ENCODE measurements at places on chromosomes 2 and 18.

GRCh38 chr2:20196657-20197161 lies 28.2 kb downstream of the SDC1 start:
- DNase-seq, result no peak

DNA sequence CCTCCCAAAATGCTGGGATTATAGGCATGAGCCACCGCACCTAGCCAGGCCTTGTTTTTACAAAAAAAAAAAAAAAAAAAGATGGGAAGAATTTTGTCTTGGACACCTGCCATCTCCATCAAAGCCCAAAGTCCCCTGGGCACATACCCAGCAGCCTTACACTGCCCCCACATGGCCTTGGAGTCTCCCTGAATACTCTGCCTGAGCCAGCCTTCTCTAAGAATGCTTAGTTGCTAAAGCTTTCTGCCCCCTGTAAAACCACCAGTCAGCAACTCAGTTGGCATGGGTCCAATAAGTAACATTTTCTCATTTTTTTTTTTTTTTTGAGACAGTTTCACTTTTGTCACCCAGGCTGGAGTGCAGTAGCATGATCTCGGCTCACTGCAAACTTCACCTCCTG lies 40.6 kb downstream of the SPC25 start:
- no peak for DNase-seq

GRCh38 chr2:181235683-181236459 lies 221.3 kb upstream of the ITGA4 start:
- DNase-seq, result no peak

- DNase-seq, result no peak
Observed at GRCh38 chr2:236603361-236604015, 33.9 kb downstream of the ACKR3 start.

- no peak for DNase-seq
Observed at GRCh38 chr2:129914538-129915302, 64.7 kb upstream of the RAB6C start.

- DNase-seq, result no peak
Observed at GRCh38 chr2:228543117-228543516, 361.6 kb upstream of the SPHKAP start.

DNA sequence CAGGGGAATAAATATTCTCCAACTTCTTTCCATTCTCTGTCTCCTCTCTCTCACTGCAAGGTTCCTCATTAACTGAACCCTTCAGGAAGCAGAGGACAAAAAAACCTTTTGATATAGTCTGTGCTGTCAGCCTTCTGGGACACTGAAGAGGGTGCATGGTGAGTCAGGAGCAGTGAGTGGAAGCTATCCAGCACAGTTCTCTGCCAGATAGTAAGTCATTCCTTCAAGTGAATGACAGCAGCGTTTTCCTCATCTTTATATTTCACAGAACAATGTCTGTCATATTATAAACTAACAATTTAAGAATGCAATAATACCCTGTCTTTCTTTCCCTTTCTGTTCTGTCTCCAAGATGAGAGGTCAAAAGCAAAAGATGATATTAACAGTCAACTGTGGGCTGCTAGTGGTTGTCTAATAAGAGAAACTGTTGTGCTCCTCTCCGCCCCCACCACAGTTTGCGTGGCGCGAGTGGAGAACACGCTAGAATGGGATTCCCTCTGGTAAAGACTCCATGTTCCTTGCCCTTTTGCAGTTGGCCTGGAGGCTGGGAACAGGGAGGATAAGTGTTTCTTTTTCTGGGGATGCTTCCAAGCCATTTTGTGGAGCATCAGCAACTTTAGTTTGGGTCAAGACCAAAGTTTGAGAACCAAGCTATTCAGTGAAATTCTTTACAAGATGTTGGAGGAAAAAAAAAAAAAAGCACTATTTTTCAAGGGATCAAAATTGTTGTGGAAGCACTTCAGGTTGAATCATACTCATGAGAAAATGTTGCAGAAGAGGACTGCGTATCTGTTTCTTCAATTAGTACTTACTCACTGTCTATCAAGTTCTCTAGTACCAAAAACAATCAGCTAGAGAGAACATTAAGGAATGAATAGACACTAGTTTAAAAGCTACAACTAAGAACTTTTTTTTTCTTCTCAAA lies 430.2 kb downstream of the SETBP1 start:
- no peak for DNase-seq

DNA sequence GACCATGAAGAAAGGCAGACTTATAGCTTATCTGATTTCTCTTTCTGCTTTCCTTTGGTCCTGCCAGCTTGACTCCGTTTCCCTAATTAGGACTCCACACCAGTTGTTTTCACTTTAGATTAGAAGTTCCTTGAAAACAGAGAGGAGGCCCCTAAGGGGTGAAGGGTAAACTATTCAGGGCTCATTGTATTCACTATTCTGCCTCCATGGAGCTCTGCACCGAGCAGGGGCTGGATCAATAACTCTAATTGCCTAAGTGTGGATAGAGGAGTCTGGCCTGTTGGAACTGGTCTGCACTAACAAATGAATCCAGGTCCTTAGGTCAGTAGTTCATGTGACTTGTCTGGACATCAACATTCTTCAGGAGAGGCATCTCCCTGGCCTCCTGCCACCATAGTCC lies 36.1 kb upstream of the SKA1 start:
- DNase-seq, result no peak

GRCh38 chr18:47108998-47109405 lies 41.3 kb downstream of the HDHD2 start:
- no peak for DNase-seq
